ENCODE measurements at places on chromosomes 4 and X.

DNA sequence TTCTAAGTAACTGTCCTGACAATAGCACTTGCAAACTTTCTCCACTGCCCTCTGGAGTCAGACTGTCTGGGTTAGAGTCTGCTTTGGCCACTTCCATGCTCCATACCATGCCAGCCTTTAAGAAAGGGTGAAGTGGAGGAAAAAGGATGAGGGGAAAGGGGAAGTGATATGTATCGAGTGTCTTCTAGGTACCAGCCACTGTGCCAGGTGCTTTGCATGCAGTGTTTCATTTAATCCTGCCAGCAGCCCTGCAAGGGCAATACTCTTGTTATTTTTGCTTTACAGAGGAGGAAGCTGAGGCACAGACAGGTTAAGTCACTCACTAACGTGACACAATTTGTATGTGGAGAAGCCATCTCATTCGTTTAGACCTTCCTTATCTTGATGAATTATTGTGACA is 55.6 kb downstream of the RTL9 start:
- no peaks in the 10 kb centered on the region for H3K4me1 ChIP-seq
- H3K4me3 ChIP-seq = no peak overlapping the region
- H3K36me3 ChIP-seq = no peaks in the 10 kb centered on the region
- no peak for DNase-seq

DNA sequence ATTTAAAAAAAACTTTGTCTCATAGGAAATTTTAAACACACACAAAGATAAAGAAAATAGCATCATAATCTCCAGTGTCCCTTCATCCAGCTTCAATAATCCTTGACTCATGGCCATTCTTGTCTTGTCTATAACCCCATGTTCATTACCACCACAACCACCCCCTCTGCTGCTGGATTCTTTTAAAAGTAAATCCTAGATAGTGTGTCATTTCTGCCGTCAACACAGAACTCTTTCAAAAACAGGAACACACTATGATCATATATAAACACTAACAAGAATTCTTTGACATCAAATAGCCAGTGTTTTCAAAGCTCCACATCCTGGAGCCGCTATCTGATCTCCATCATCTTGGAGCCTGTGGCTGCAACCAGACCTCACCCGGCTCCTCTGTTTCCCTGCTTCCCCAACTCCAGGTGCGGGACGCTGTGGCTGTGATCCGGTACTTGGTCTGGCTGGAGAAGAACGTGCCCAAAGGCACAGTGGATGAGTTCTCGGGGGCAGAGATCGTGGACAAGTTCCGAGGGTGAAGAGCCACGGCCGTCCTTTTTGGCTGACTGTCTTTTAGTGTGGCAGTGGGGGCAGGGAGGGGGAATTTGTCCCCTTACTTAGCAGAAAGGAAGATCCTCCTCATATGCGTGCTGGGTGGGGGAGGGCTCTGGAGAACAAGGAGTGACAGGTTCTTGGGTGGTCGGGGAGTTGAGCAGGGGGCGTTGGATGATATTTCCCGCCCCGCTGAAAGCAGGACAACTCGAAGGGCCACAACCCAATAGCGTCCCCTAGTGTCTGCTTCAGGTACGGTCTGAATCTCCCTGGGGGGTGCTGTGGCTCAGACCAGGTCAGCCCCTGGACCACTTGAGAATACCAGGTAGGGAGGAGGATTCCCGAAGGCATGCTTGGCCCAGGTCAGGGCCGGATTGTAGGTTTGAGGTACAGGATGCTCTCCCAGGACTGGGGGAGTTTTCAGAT is 15.6 kb downstream of the XPNPEP2 start:
- H3K27ac ChIP-seq = no peak overlapping the region
- no peaks in the 10 kb centered on the region for H3K27me3 ChIP-seq
- H3K36me3 ChIP-seq = no peaks in the 10 kb centered on the region
- H3K4me3 ChIP-seq = no peak overlapping the region
- DNase-seq = no peak

GRCh38 chr4:20255823-20256222 is 4.1 kb downstream of the SLIT2 start:
- no peaks in the 10 kb centered on the region for H3K4me1 ChIP-seq
- no peak overlapping the region for H3K27ac ChIP-seq
- DNase-seq = no peak
- H3K36me3 ChIP-seq = no peaks in the 10 kb centered on the region
- H3K4me3 ChIP-seq = no peak overlapping the region

- H3K4me3 ChIP-seq = no peak overlapping the region
- DNase-seq = no peak
- H3K27ac ChIP-seq = no peak overlapping the region
- no peaks in the 10 kb centered on the region for H3K36me3 ChIP-seq
- no peaks in the 10 kb centered on the region for H3K27me3 ChIP-seq
Observed at GRCh38 chrX:65406532-65406931, 128.1 kb downstream of the LAS1L start.

DNA sequence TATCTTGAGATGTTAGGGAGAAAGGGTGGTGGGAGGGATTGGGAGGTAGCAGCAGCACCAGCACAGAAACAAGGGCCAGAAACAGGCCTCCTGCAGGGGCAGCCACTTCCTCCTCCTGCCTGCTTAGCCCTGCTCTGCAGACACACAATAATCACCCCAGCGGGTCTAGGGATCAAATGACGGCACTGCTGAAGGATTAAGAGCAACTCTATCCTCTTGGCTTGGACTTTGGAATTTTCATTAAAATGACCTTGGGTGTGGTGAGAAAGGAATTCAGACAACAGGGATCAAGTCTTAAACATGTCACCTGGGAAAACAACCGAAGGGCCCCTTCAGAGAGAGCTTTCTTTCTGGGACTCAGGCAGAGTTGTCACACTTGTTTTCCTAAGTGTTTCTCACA is 353.4 kb downstream of the SPRY1 start:
- H3K4me3 ChIP-seq = no peak overlapping the region
- DNase-seq = peak; percentile 51
- no peaks in the 10 kb centered on the region for H3K4me1 ChIP-seq
- no peaks in the 10 kb centered on the region for H3K36me3 ChIP-seq

- DNase-seq = no peak
- H3K4me3 ChIP-seq = no peak overlapping the region
- H3K27ac ChIP-seq = no peak overlapping the region
- no peaks in the 10 kb centered on the region for H3K36me3 ChIP-seq
Observed at GRCh38 chr4:163949976-163950601, 455.6 kb downstream of the TMA16 start.
